Smooth muscle cell of the pulmonary artery (primary cell): ENCODE measurements at places on chromosomes 7 and 10. TPM values are rescaled to one million over a fixed set of nuclear protein-coding genes. Genes with fewer than 3 reads are reported as not detected.

The SCART1 gene
- 2.5 and 2.8 TPM in 2 replicates for total RNA-seq

The KLF14 gene
- not detected in 2 replicates for total RNA-seq

The ZMIZ1 gene
- 30.2 and 50.3 TPM in 2 replicates for total RNA-seq

The MYO3A gene
- not detected in 2 replicates for total RNA-seq

The SLC13A1 gene
- total RNA-seq = not detected in 2 replicates

The PNLIPRP1 gene
- total RNA-seq = not detected in 2 replicates

The RADIL gene
- total RNA-seq = 0.13 and 2.0 TPM in 2 replicates

The CBLL1 gene
- 11.1 and 14.9 TPM in 2 replicates for total RNA-seq

The PHYHIPL gene
- total RNA-seq = not detected in 2 replicates

The PPP1R17 gene
- total RNA-seq = not detected in 2 replicates

The ADARB2 gene
- not detected in 2 replicates for total RNA-seq

The ACSM6 gene
- not detected in 2 replicates for total RNA-seq

The MYPN gene
- 1.6 and 2.3 TPM in 2 replicates for total RNA-seq

The WNT2 gene
- 0.20 TPM in 1 of 2 replicates, not detected in the other for total RNA-seq

The POM121L12 gene
- total RNA-seq = not detected in 2 replicates

The FOXI2 gene
- not detected in 2 replicates for total RNA-seq

The ASZ1 gene
- not detected in 2 replicates for total RNA-seq

The ZNF736 gene
- total RNA-seq = 7.4 and 8.9 TPM in 2 replicates

The DENND2A gene
- 4.8 and 7.9 TPM in 2 replicates for total RNA-seq

The SH2D4B gene
- 0.07 TPM in 1 of 2 replicates, not detected in the other for total RNA-seq

The MYH16 gene
- total RNA-seq = not detected in 2 replicates

The TUBAL3 gene
- total RNA-seq = not detected in 2 replicates

The TSPAN33 gene
- total RNA-seq = 0.26 and 0.53 TPM in 2 replicates

The NKX2-3 gene
- not detected in 2 replicates for total RNA-seq

The FAM25C gene
- total RNA-seq = not detected in 2 replicates

The SHTN1 gene
- total RNA-seq = 0.85 and 1.4 TPM in 2 replicates

The ANKRD7 gene
- 0.20 and 0.33 TPM in 2 replicates for total RNA-seq

The MRM2 gene
- total RNA-seq = 13.0 and 13.5 TPM in 2 replicates

The PVRIG gene
- not detected in 2 replicates for total RNA-seq

The CALN1 gene
- not detected in 2 replicates for total RNA-seq

The MBL2 gene
- total RNA-seq = not detected in 2 replicates

The SFTPA2 gene
- not detected in 2 replicates for total RNA-seq

The PPP1R3C gene
- 195 and 201 TPM in 2 replicates for total RNA-seq

The UPK3BL2 gene
- 3.4 and 3.5 TPM in 2 replicates for total RNA-seq

The EGFR gene
- 47.8 and 64.3 TPM in 2 replicates for total RNA-seq

The STEAP1 gene
- 48.2 and 62.2 TPM in 2 replicates for total RNA-seq

The GIMAP4 gene
- total RNA-seq = 0.13 and 0.33 TPM in 2 replicates

The H2BK1 gene
- not detected in 2 replicates for total RNA-seq

The COL17A1 gene
- 0.20 and 1.1 TPM in 2 replicates for total RNA-seq

The SDK1 gene
- 0.07 and 0.78 TPM in 2 replicates for total RNA-seq

The KIAA1549 gene
- total RNA-seq = 0.85 and 1.6 TPM in 2 replicates

The TEX47 gene
- total RNA-seq = not detected in 2 replicates

The CDHR1 gene
- under 0.01 and 0.20 TPM in 2 replicates for total RNA-seq

The ANKRD61 gene
- 0.13 TPM in 1 of 2 replicates, not detected in the other for total RNA-seq

The TMEM229A gene
- total RNA-seq = 0.07 and 0.39 TPM in 2 replicates

The GSAP gene
- 4.2 and 5.0 TPM in 2 replicates for total RNA-seq

The BMPER gene
- total RNA-seq = 18.8 and 40.1 TPM in 2 replicates

The OPN4 gene
- not detected in 2 replicates for total RNA-seq

The PRSS37 gene
- not detected in 2 replicates for total RNA-seq

The PEX1 gene
- 13.8 and 14.5 TPM in 2 replicates for total RNA-seq

The CALML3 gene
- total RNA-seq = not detected in 2 replicates

The AUTS2 gene
- total RNA-seq = 4.9 and 5.3 TPM in 2 replicates

The SMKR1 gene
- 0.20 TPM in 1 of 2 replicates, not detected in the other for total RNA-seq

The DYNC1I1 gene
- 1.0 and 1.5 TPM in 2 replicates for total RNA-seq

The GHRHR gene
- not detected in 2 replicates for total RNA-seq

The PDSS1 gene
- total RNA-seq = 2.7 and 3.6 TPM in 2 replicates

The ACTR3C gene
- 0.13 and 0.63 TPM in 2 replicates for total RNA-seq

The AOAH gene
- total RNA-seq = not detected in 2 replicates
